ENCODE measurements at places on chromosomes 13 and 19.

GRCh38 chr13:93173654-93174053 lies 53.0 kb upstream of the GPC6 start:
- DNase-seq = peak; percentile 32

DNA sequence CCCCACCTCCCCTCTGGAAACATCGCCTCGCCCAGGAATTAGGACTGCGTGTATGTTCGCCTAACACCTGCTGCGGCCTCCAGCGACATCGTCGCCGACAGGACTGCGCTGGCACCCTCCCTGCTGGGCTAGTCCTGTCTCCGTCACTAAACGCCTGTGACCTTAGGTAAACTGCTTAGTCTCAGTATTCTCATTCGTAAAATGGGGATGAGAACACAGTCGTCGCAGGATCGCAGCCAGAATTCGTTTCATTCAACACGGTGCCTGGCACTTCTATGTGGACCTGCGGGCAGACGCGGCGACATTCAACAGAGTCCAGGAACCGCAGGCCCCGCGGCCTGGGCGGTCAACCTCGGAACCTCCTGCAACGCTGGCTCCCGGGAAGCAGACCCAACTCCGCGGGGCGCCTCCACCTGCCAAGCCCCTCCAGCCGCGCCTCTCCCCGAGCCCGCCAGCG lies 485 bp downstream of the CRYL1 start:
- no peak for DNase-seq

- no peak for DNase-seq
These were observed 2.8 kb downstream of the PNMA8B start for GRCh38 chr19:46492841-46493235.

DNA sequence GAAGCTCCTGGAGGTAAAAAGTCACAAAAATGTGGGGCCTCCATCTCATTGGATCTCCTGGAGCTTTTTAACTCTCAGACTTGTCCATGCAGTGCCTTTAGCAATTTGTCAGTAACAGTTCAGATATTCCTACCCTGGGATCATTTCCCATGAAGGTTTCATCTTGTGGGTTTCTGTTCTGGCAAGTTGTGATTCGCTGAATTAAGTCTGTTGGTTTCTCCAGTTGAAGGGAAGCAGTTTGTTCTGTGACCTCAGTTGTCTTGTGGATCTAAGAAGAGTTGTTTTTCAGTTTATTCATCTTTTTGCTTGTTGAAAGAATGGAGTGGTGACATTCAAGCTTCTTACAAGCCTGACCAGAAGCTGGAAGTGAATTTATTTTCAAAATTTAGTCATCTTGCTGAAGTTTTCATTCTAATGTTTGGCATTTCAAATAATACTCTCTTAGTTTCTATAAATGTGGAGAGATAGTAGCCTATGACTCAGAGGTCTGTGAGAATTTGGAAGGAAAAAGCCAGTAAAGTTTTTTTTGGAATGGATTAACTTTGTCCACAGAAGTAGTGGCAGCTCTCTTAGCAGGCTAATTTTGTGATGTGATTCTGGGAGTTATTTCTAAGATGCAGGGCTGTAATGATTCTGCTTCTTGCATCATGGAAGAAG lies 120.1 kb upstream of the CSNK1A1L start:
- peak; percentile 87 for DNase-seq

- DNase-seq = no peak
These were observed 7.8 kb upstream of the SIGLECL1 start for GRCh38 chr19:51242881-51243630.

GRCh38 chr19:17682273-17682672 lies 5.9 kb downstream of the UNC13A start:
- DNase-seq = no peak

DNA sequence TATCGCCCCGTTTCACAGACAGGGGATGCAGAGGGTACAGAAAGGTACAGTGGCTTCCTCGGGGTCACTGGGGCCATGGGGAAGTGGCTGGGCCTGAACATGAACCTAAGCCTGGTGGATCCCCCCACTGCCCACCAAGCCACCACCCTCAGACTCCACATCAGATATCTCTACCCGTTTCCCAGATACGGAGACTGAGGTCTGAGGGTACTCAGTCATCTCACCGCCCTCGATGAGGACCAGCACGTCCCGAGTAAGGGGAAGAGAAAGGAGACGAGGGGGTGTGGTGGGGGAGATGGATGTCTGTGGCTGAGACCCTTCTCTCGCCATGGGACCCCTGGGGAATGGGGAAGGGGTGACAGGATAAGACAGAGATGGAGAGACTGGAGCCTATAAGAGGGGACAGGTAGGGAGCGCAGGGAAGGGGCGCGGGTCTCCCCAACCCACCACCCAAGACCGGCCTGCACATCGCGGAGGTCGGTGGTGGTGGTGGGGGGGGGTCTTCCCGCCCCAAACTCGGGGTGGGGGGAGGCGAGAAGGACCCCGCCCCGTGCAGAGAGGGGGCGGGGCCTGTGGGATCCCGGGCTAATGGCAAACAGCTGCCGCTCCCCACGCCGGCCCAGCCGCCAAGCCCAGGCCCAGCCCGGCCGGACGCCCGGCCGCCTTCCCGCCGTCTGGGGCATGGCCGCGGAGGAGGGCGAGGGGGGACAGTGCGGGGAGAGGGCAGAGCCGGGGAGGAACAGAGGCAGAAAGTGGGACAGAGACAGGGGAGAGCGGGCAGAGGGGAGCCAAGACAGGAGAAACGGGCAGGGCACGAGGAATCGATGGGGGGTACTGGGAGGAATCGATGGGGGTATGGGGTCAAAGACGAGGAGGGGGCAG lies 698 bp downstream of the KANK2 start:
- peak; percentile 47 for DNase-seq

- DNase-seq = no peak
These were observed 35.6 kb upstream of the TMTC4 start for GRCh38 chr13:100710176-100710575.

- peak; percentile 33 for DNase-seq
These were observed 24.7 kb downstream of the KEAP1 start for GRCh38 chr19:10478476-10478875.

DNA sequence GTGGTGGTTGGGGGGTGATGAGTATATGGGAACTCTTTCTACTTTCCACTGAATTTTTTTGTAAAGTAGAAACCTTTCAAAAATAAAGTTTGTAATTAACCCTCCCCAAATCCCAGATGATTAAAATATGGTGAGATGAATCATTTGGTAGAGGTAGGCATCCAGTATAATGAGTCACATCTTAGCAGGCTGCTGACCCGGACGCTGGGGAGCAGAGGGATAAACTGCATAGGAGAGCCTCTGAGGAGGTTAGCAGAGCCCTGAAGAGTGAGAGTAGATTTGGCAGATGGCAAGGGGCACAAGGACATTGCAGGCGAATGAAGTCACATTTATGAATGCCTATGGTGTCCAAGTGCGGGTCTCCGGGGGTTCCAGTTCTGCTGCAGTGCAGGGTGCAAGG lies 293.8 kb downstream of the FGF9 start:
- DNase-seq = no peak

DNA sequence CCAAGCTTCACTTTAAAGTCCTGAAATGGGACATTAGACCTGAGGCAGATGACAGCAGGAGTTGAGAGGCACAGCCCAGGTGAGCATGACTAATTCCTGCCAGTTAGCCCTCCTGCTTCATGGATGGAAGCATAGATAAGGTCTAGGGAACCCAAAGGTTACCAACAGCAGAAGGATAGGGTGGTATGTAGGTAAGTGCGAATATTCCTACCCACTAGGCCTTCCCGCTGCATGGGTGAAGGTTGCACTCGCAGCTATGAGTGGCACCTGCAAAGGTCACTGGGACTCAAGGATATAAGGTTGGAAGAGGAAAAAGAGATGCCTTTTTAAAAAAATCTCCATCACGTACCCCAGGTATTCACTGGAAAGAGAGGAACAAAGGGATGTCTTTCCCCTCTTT lies 12.2 kb upstream of the MLLT1 start:
- DNase-seq = no peak

DNA sequence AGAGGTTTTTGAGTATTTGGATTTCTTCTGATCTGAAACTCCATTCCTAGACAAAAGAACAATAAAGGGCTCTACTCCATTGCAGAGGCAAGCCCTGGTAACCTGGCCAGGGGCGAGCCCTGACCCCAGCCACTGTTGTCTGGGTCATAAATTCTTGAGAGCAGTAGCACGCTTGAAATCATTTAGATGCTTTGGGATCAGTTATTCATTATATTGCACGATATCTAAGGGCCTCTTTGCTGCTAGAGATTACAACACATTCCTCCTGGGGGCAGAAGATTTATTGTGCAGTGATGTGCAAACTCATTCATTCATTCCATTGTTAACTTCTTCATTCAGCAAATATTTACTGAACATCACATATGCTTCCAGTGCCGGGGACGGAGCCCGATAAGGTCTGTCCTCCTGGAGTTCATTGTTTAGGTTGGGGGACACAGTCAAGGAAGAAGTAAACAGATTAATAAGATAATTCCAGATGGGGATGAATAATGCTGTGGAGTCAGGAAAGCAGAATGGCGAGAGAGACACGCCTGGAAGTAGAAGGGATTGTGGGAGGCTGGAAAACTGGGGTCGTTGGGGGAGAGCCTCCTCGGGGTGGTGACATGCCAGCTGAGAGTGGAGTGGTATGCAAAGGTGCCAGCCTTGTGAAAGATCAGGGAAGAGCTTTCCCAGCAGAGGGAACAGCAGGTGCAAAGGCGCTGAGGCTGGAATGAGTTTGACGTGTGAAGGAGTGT lies 34.9 kb downstream of the SIPA1L3 start:
- DNase-seq = no peak

GRCh38 chr19:35509861-35510625 lies 3.4 kb downstream of the DMKN start:
- peak; percentile 40 for DNase-seq

- DNase-seq = no peak
These were observed 683.8 kb upstream of the SGCG start for GRCh38 chr13:22496803-22497508.

- peak; percentile 74 for DNase-seq
These were observed 25.9 kb downstream of the GRIN2D start for GRCh38 chr19:48419158-48419920.

DNA sequence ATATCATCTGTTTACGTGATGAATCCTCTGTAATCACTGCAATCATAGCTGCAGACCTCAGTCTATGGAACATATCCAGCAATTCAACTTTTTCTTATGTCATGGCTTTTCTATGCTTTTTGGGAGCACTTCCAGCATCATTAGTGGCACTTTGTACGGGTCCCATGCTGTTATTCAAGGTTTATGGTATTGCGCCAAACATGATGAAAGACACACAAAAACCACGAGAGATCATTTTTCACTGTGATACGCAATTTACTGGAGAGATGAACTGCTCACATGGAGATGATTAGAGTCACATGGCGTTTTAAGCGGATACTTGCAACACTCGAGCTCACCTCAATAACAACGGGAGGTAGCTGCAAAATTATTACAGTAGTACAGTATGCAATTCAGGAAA lies 2101.7 kb upstream of the PCDH20 start:
- DNase-seq = peak; percentile 84

GRCh38 chr13:97018029-97018819 lies 23.9 kb upstream of the OXGR1 start:
- peak; percentile 63 for DNase-seq
